Ascending aorta (tissue), 2 donors: ENCODE measurements at places on chromosomes 16 and 17. TPM values are rescaled to one million over a fixed set of nuclear protein-coding genes. Genes with fewer than 3 reads are reported as not detected.

DNA sequence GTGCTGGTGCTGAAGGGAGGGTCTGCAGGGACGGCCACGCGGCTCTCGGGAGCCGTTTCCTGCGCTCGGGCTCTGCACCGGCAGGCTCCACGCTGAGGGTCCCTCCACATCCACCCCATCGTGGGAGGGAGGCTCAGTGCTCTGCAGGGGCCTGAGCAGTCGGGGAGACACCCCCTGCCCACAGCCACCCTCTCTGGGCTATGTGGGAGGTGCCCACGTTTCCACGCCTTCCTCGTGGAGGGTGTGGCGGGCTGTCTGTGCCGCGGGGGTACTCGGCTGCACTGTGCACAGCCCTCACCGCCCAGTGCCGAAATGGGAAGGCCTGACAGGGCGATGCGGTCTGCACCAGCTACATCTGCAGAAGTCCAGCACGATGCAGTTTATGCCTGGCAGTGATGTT lies 25.5 kb upstream of the ZNF750 start:
- no peak overlapping the region for H3K27ac ChIP-seq
- H3K27me3 ChIP-seq = no peaks in the 10 kb centered on the region
- no peak for DNase-seq
- peaks cover 2% of the 10 kb centered on the region for H3K36me3 ChIP-seq

GRCh38 chr17:59651346-59651745 lies 31.7 kb downstream of the CLTC start:
- H3K4me1 ChIP-seq = no peaks in the 10 kb centered on the region
- DNase-seq = no peak

KRT33B gene
- not detected for total RNA-seq

GRCh38 chr16:66551348-66551759 lies 1.0 kb upstream of the CKLF start:
- peaks cover 11% of the 10 kb centered on the region for H3K4me1 ChIP-seq
- peak overlapping the region; percentile 99 for H3K27ac ChIP-seq
- H3K4me3 ChIP-seq = peak overlapping the region; percentile 67
- no peaks in the 10 kb centered on the region for H3K27me3 ChIP-seq

CD300LD gene
- total RNA-seq = not detected

- H3K4me3 ChIP-seq = no peak overlapping the region
- H3K4me1 ChIP-seq = no peaks in the 10 kb centered on the region
- H3K36me3 ChIP-seq = no peaks in the 10 kb centered on the region
- peak; percentile 57 for DNase-seq
- H3K27ac ChIP-seq = no peak overlapping the region
Measured at GRCh38 chr17:66717641-66718058, 117.3 kb upstream of the CACNG5 start.

- H3K27me3 ChIP-seq = no peaks in the 10 kb centered on the region
- no peak overlapping the region for H3K4me3 ChIP-seq
- no peaks in the 10 kb centered on the region for H3K4me1 ChIP-seq
- H3K36me3 ChIP-seq = no peaks in the 10 kb centered on the region
- DNase-seq = no peak
Measured at GRCh38 chr16:56327929-56328258, 97.5 kb downstream of the AMFR start.

GRCh38 chr16:26747760-26748159 lies 319.0 kb upstream of the C16orf82 start:
- no peaks in the 10 kb centered on the region for H3K27me3 ChIP-seq
- H3K36me3 ChIP-seq = no peaks in the 10 kb centered on the region
- no peaks in the 10 kb centered on the region for H3K4me1 ChIP-seq
- DNase-seq = no peak
- H3K27ac ChIP-seq = no peak overlapping the region
- H3K4me3 ChIP-seq = no peak overlapping the region

DNA sequence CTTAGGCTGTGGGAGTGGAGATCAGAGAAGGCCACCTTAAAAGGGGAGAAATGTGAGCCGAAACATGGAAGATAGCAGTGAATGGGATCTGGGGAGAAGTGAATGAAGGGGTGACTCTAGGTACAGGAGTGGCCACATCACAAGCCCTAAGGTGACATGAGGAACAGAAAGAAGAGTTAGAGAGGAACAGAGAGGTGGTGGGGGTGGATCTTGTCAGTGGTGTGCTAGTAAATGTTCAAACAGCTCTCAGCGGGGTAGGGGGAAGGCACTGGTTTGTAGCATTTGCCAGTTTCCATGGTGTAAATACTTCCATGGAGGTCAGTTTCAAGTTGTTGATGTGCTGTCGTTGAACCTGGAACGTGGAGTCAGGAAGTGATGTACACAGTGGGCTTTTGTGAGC lies 90.8 kb downstream of the SDR42E1 start:
- H3K4me3 ChIP-seq = no peak overlapping the region
- no peak overlapping the region for H3K27ac ChIP-seq
- H3K4me1 ChIP-seq = no peaks in the 10 kb centered on the region
- DNase-seq = no peak
- H3K36me3 ChIP-seq = no peaks in the 10 kb centered on the region

SYT17 gene
- total RNA-seq = 2.4 TPM

HSD11B2 gene
- 2.4 TPM for total RNA-seq

DNA sequence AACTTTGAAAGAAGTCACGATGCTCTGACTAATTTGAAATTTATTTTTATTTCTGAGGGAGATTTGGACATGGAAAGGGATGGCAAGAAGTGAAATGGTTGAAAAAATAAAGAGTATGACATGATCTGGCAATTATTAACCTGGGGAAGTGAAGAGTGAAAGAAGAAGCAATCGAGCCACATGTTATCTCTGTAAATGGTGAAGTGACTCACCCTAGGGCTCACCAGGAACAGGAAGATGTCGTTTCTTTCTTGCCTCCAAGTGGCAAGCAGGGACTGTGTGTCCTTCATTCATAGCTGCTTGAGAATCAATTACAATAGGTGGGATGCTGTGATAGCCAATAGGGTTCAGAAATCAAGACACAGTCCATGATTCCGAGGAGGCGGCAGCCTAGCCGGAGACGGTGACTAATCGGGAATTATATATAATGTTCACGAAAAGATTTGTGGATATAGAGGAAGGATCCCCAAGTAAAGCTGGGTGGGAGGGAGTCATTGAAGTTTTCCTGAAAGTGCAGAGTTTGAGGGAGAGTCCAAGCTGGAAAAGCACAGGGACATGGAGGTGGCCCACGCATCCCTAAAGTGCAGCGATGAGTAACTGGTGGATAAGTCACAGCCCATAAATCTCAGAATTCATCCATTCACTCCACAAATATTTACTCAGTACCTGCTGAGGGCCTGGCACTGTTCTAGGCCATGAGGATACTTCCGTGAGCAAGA lies 18.2 kb upstream of the KRT20 start:
- H3K4me1 ChIP-seq = no peaks in the 10 kb centered on the region
- H3K27me3 ChIP-seq = no peaks in the 10 kb centered on the region
- no peak for DNase-seq
- no peak overlapping the region for H3K4me3 ChIP-seq

BCL6B gene
- 16.4 TPM for total RNA-seq

GRCh38 chr17:12867726-12868125 lies 78.4 kb downstream of the ARHGAP44 start:
- H3K36me3 ChIP-seq = no peaks in the 10 kb centered on the region
- H3K27ac ChIP-seq = no peak overlapping the region
- DNase-seq = no peak

DNA sequence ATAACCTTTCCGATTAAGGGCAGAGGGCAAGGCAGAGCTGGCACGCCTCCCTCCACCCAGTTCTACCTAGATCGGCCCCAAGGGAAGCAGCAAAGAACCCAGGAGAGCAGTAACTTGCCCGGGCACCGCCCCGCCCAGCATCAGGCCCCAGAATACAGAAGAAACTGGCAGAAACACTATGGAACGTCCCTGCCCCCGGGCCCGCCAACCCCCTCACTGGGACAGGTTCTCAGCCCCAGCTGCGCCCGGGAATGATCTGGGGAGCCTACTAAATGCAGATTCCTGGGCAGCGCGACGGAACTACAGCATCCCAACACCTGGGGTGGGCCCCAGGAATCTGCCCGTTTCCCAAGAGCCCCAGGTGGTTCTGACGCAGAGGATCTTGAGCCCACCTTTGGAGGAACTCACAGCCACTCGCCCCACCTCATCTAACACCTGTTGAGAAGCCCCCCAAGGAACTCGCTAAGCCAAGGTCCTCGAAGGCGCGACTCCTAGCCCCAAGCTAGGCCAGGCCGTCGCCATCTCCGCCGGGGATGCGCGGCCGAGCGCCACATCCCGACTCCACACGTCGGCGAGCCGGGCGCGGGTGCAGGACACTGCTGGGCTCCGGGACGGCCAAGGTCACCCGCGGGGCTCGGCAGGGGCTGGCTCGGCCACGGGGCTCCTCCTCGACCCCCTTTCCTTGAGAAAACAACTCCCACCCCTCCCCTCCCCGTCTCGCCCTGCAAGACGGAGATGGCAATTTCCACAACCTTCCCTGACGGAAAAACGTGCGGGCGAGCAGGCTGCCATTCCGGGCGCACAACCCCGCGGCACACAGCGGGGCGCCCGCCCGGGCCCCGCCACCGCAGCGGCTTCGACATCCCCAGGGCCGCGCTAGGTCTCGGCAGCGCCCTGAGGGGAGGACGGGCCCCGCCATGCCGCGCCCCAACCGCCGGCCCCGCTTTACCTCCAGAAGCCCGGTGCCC lies 913 bp downstream of the CDIP1 start:
- peak overlapping the region; percentile 87 for H3K27ac ChIP-seq
- DNase-seq = peak; percentile 68
- H3K36me3 ChIP-seq = no peaks in the 10 kb centered on the region
- peak overlapping the region; percentile 95 for H3K4me3 ChIP-seq

TMEM220 gene
- 0.53 TPM for total RNA-seq

DNA sequence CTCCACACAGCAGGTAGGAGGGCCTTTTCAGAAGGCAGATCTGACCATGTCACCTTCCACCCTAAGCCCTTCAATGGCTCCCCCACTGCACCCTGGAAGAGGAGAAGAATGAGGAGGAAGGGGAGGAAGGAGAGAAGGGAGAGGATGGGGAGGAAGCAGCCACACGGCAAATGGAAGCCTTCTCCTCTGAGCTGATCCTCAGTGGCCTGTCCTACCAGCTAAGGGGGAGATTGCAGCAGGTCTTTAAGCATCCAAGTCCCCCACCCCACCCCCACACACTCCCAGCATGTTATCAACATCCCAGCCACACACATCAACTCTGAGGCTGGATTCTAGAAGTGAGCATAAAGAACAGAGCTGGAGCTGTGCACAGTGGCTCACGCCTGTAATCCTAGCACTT lies 46.2 kb upstream of the RBFOX3 start:
- DNase-seq = no peak
- H3K27ac ChIP-seq = no peak overlapping the region
- no peaks in the 10 kb centered on the region for H3K27me3 ChIP-seq
- H3K36me3 ChIP-seq = no peaks in the 10 kb centered on the region
- H3K4me1 ChIP-seq = no peaks in the 10 kb centered on the region

DNA sequence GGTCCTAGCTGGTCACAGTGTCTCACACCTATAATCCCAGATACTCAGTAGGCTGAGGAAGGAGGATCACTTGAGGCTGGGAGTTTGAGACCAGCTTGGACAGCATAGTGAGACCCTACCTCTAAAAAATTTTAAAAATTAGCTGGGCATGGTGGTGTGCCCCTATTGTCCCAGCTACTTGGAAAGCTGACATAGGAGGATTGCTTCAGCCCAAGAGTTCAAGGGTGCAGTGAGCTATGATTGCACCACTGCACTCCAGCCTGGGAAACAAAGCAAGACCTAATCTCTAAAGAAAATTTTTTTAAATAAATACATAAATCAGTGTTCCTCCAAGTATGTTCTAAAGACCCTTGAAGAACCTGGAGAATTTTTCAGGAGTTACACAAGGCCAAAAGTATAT lies 50.6 kb upstream of the GNAO1 start:
- H3K27me3 ChIP-seq = no peaks in the 10 kb centered on the region
- no peaks in the 10 kb centered on the region for H3K4me1 ChIP-seq
- DNase-seq = no peak
- no peak overlapping the region for H3K4me3 ChIP-seq

DNA sequence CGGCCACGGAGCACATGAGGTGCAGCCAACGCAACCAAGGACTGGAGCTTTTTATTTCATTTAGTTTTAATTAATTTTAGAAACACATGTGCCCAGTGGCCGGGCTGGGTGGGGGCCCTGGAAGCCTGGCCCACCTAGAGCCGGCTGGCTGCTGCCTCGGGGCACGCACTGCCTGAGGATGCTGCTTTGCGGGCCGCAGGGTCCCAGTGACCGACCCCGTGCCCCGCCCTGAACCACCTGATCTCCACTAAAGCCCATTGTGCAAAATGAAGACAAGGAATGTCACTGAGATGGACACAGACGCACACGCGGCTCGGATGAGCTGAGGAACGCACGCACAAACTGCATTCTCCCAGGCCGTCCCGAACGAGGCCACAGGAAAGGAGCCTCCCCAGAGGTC lies 39.6 kb downstream of the LMF1 start:
- DNase-seq = no peak
- no peaks in the 10 kb centered on the region for H3K4me1 ChIP-seq
- no peak overlapping the region for H3K27ac ChIP-seq
- H3K4me3 ChIP-seq = no peak overlapping the region

DNA sequence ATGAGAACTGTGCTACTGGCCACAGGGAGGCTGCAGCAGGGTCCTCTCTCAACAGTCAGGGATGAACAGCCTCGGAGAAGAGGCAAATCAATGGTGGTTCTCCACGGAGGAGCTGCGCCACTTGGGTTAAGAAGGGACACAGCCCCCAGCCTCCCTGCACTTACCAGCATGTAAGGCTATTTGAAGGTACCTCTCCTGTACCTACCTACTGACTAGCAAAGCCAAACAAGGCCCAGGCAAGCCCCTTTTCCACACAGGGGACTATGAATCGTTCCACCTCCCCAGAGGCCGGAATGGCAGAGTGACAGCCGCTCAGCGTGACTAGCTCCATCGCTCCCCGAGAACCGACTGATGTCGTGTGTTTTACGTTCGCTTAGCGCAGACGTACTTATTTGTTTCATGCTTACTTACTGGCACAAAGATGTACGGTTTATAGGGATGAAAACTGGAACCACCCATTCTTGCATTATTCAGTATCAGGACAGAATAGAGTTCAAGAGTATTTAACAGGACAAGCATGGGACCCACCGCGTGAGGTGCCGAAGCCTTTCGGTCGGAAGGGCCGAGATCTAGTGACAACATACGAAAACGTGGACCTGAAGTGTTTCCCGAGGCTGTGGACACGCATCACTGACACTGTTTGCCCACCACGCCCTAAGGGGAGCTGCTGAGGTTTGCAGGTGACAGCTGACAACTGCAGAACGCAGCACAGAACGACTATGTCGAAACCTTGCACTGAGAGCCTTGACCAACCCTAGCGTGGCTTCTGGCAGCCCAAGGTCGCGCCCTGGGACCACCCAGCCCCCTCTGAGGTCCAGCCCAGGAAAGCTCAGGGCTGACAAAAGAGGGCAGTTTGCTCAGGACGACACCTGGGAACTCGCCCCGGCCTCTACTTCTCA lies 1.0 kb downstream of the TEPSIN start:
- peaks cover 8% of the 10 kb centered on the region for H3K36me3 ChIP-seq
- no peak for DNase-seq
- H3K4me3 ChIP-seq = peak overlapping the region; percentile 88
- H3K4me1 ChIP-seq = peaks cover 23% of the 10 kb centered on the region
